ENCODE measurements at places on chromosomes 2 and 18. TPM values are rescaled to one million over a fixed set of nuclear protein-coding genes. Genes with fewer than 3 reads are reported as not detected.

- DNase-seq, result no peak
Measured at GRCh38 chr18:48123324-48123723, 192.9 kb upstream of the SMAD2 start.

DNA sequence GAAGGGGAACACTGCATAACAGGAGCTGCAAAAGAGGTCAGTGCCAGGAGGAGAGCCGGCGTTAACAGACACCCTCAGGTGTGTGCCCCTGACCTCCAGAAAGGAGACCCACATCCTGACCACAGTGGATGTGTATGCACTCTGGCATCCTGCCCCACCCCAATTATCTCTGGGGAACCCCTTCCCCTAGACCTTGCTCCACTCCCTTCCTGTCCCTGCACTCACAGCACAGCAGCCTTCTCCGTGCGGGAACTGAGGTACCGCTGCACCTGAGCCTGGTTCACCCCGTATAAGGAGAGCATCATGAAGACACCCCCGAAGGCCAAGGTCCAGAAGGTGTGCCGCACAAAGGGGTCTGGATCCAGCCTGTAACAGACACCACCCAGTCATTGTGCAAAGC lies 7.3 kb upstream of the ATRAID start:
- DNase-seq, result no peak

DNA sequence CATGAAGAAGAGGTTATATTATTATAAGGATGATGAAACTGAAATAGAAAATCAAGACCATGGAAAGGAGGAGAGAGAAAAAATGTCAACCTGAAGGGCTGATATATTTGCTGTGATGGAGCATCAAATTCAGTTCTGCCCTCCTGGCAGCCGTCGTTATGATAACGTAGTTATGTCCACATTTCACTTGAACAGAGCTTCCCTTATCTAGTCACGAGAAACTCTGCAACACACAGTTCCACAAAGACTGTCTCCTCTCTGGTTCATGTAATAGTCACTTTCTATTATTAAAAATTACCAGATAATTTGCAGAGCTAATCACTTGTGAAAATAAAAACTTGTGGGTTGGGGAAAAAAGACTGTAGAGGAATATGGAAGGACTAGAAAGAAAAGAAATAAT lies 19.5 kb upstream of the RBMS1 start:
- no peak for DNase-seq

DNA sequence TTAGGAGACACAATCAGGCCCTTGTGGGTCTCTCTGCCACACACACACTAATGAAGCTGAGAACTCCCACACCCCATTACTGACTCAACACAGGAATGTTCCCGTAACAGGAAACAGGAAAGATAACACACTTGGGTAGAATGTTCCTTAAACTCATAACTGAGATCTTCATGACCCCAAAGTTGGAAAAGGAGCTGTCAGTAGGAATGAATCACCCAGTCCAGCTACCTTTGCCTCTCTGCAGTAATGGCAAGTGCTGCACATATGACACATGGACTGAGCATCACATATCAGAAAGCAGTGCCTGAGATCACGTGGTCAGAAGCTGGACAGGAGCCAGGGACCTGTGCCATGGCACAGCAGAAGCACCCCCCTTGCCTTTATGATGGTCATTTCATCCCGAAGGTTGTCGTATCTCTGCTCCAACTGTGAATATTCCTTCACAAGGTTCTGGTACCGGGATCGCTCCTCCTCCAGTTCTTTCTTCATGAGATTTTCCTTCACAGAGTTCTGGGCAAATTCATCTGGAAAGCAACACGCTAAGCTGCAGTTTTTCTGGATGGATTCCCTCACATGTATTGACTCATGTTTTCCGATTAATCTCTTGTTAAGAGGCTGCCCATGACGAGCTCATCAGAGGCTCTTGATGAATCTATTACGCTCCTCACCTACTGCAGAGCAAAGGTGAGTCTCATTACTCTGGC lies 65.4 kb upstream of the ACAA2 start:
- DNase-seq, result no peak

- no peak for DNase-seq
Measured at GRCh38 chr2:14616342-14616741, 16.2 kb upstream of the LRATD1 start.

- DNase-seq, result no peak
Measured at GRCh38 chr2:165627470-165627869, 158.0 kb downstream of the CSRNP3 start.

DNA sequence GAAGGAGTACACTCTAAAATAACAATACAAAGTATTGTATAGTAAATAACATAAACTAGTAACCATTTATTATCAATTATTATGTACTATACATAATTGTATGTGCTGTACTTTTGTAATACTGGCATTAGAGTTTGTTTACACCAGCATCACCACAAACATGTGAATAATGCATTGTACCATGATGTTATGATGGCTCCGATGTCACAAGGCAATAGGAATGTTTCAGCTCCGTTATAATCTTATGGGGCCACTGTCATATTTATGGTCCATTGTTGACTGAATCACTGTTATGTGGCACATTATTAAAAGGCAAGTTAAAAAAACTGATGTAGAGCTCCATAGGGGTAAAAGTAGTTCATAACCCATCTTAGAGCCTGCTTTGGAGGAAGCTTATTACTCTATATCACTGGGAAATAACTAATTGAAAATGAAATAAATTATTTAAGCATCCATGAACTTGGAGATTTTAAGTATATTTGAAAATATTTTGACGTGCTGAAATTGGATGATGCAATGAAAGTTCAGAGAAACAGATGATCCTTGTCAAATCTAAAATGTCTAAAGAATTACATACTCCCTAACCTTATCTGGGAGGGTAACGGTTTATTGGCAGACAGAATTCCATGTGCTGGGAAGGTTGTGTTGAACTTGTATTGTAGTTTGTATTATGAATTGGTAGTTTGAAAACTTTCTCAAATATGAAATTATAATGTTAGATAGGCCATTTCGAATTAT lies 2.4 kb downstream of the SKA1 start:
- DNase-seq, result no peak

Gene XDH
- not detected for total RNA-seq

Gene RAB1A
- total RNA-seq, result 135 TPM

Gene FOXI3
- not detected for total RNA-seq

Gene ADGRF3
- total RNA-seq, result 0.13 TPM
